ENCODE measurements at places on chromosomes 4 and X.

- DNase-seq, result no peak
Measured at GRCh38 chr4:173513651-173514050, 16.4 kb downstream of the HAND2 start.

DNA sequence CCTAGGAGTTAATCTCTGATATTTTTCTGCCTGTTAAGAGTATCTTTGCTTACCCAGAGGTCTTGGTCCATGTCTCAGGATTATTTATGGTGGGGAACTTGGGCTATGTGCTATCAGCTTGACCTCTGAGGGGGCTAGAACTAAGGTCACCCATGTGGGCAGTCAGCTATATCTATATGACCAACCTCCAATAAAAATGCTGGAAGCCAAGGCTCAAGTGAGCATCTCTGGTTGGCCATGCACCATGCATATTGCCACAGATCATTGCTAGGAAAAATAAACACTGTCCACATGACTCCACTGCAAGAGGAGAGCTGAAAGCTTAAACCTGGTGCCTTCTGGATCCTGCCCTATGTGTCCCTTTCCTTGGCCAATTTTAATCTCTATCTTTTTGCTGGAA is 196.5 kb upstream of the SLC7A11 start:
- no peak for DNase-seq

- DNase-seq, result no peak
Measured at GRCh38 chrX:121581885-121582284, 534.5 kb downstream of the GLUD2 start.

DNA sequence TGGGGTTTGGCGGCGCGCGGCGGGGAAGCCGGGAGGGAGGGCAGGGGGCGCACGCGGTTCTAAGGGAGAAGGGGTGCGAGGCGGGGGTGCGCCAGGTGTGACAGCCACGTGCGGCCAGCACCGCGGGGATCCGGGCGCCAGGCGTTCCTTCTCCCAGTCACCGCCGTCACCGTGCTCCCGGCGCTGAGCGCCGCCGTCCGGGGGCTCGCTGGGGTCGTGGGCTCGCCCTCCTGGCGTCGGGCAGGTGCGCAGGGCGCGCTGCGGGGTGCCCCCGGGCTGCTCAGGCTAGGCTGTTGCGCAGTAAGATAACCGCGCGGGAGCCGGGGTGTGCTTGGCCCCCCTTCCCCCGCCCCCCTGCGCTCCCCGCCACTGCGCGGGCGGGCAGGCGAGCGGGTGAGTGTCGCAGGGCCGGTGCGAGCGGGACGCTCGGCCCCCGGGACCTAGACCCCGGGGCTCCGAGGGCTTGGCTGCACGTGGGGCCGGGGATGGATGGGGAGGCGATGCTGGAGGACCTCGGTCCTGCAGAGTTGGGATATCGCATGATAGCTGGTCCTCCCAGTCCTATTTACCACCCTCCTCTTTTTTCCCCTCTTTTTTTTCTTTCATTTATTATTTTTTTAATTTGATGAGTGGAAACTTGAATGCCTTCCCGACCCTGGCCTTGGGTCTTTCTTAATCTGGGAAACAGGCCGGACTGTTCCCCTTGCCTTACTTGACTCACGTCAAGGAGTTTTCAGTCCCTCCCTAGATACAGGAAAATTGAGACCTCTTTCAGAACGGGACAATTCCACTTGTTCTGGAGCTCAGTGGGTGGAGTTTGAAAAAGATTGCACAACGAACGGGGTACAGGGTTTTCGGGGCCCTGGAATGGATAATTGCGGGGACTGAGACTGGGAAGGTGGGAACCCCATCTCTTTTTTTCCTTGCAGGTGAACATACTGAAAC is 797 bp downstream of the TXLNG start:
- DNase-seq, result peak; percentile 10

DNA sequence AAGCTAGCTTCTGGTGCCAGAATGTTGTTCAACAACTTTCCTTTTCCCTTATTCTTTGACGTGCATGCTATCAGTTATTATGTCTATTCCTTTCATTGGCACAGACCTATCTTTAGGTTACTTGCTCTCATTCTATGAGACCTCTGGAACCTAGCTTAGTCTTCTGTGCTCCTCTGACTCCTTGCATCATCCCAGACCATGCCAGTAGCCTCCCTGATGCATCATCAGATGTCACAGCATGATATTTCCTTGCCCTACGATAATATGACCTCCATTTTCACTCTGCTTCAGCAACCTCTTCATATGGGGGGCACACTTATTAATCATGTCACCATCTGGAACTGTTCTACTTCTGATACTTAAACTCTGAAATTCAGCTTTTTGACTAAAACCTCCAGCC is 37.2 kb downstream of the CLCN5 start:
- no peak for DNase-seq
